Colonic mucosa (tissue), 4 donors: ENCODE measurements at places on chromosomes 4 and X. TPM values are rescaled to one million over a fixed set of nuclear protein-coding genes. Genes with fewer than 3 reads are reported as not detected.
A peak's percentile ranks its signal among the peaks of the same experiment; 100 is the strongest.

The BEX3 gene
- 33.7 TPM for total RNA-seq

DNA sequence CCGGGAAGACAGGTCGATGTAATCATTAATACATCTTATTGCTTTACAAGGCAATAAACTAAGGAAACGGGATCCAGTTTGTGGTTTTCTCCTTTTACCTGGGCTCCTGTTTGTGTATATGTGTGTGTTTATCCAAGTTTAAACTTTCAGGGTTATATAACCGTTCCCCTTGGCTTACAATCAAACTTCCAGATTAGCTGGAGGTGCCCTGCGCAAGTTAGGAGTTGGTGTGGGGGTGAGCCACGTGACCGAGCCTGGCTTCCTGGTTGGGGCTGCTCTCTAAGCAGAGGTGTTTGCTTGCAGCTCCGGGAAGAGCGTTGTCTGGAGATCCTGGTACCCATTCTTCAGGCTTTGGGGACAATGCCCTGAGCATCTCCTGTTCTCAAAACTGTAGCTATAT lies 129.2 kb downstream of the FHDC1 start:
- H3K4me1 ChIP-seq = peaks cover 4% of the 10 kb centered on the region
- H3K36me3 ChIP-seq = no peaks in the 10 kb centered on the region
- DNase-seq = peak; percentile 83
- no peak overlapping the region for H3K27ac ChIP-seq
- H3K4me3 ChIP-seq = no peak overlapping the region

DNA sequence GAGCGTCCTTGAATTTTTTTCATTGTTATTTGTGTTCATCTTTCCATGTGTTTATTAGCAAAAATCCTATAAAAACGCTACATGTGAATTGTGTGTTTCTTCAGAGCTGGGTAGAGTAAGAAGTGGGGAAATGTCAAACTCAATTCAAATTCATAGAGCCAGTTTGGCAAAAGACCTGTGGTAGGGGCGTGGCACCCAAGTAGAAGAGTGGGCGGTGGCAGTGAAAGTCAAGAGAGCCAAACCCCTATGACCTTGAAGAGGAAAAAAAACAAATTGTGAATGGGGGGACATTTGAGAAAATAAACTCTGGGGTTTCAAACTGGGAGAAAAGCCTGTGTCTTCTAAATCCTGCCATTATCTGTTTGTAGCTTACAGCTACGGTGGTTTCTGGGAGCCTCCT lies 4.4 kb upstream of the FOXO4 start:
- no peaks in the 10 kb centered on the region for H3K27me3 ChIP-seq
- no peak overlapping the region for H3K4me3 ChIP-seq
- DNase-seq = no peak
- H3K4me1 ChIP-seq = no peaks in the 10 kb centered on the region

- H3K36me3 ChIP-seq = no peaks in the 10 kb centered on the region
- no peak overlapping the region for H3K27ac ChIP-seq
- H3K4me3 ChIP-seq = no peak overlapping the region
- H3K4me1 ChIP-seq = no peaks in the 10 kb centered on the region
- no peak for DNase-seq
- H3K27me3 ChIP-seq = no peaks in the 10 kb centered on the region
Observed at GRCh38 chr4:161696944-161697343, 466.9 kb downstream of the FSTL5 start.

The RAB9B gene
- total RNA-seq = 1.2 TPM

- no peak overlapping the region for H3K27ac ChIP-seq
- no peaks in the 10 kb centered on the region for H3K27me3 ChIP-seq
- H3K4me3 ChIP-seq = no peak overlapping the region
Observed at GRCh38 chr4:43394976-43395375, 502.5 kb downstream of the GRXCR1 start.

- DNase-seq = no peak
- no peak overlapping the region for H3K27ac ChIP-seq
- H3K36me3 ChIP-seq = no peaks in the 10 kb centered on the region
- H3K27me3 ChIP-seq = no peaks in the 10 kb centered on the region
- H3K4me3 ChIP-seq = no peak overlapping the region
Observed at GRCh38 chr4:39932776-39933402, 44.8 kb downstream of the PDS5A start.

GRCh38 chr4:162661913-162662312 lies 498.1 kb upstream of the FSTL5 start:
- H3K27me3 ChIP-seq = no peaks in the 10 kb centered on the region
- H3K4me1 ChIP-seq = no peaks in the 10 kb centered on the region
- no peak overlapping the region for H3K27ac ChIP-seq

DNA sequence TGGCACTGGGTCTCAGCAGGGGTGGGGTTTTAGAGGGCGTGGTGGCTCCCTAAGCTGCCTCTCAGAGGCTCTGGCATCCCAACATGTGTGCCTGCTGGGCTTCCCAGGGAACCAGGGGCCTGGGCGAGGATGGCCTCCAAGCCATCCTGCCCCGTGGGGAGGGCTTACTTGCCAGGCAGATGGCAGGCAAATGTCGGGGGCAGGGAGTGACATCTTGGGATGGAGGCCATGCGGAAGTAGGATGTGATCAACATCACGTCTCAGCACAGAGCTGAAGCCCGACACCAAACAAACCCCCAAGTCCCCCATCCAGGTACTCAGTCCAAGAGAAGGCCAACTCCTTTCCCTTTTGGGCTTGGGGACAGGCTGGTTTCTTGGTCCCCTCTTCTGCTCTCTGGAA lies 4.7 kb downstream of the L1CAM start:
- H3K27me3 ChIP-seq = peaks cover 33% of the 10 kb centered on the region
- H3K27ac ChIP-seq = no peak overlapping the region
- H3K4me1 ChIP-seq = no peaks in the 10 kb centered on the region

- H3K36me3 ChIP-seq = no peaks in the 10 kb centered on the region
- H3K4me3 ChIP-seq = no peak overlapping the region
- H3K4me1 ChIP-seq = no peaks in the 10 kb centered on the region
- no peak for DNase-seq
Observed at GRCh38 chr4:30828264-30828926, 108.2 kb downstream of the PCDH7 start.

DNA sequence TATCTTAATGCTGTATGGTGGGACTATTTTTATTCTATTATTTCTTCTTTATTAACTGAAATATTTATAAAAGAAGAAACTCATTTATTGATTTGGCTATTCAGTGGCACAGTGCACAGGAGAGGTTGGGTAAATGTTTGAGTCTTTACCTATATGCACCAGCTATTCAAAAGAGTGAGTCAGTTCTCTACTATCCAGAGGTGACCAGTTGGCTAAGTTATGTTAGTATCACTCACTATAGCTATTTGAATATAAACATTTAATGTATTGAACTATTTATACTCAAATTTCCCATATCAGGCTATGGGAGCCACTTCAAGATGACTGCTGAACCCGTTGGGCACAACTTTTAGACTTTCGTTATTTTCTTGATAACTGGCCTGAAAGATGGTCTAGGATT lies 106.1 kb upstream of the VEGFC start:
- H3K4me3 ChIP-seq = no peak overlapping the region
- no peak overlapping the region for H3K27ac ChIP-seq
- H3K4me1 ChIP-seq = no peaks in the 10 kb centered on the region
- no peaks in the 10 kb centered on the region for H3K27me3 ChIP-seq

DNA sequence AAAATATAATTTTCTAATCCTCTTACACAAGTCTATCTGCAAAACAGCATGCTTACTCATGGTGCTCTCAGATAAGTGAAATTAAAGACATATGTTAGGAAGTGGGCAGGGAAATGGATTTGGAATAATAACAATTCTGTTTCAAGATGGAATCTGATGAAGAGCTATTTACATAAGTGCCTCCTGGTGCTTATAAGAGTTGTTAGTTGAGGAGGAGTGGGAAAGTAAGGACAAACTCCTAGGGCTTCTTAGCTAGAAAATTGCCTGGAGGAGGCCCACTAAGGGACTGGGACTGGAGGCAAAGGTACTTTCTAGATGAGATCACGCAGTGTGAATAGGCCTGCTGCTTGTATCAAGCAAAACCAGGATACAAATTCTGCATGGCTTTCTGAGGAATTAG lies 939.8 kb downstream of the GLUD2 start:
- DNase-seq = no peak
- no peak overlapping the region for H3K27ac ChIP-seq
- H3K36me3 ChIP-seq = no peaks in the 10 kb centered on the region

The MUC7 gene
- total RNA-seq = not detected

DNA sequence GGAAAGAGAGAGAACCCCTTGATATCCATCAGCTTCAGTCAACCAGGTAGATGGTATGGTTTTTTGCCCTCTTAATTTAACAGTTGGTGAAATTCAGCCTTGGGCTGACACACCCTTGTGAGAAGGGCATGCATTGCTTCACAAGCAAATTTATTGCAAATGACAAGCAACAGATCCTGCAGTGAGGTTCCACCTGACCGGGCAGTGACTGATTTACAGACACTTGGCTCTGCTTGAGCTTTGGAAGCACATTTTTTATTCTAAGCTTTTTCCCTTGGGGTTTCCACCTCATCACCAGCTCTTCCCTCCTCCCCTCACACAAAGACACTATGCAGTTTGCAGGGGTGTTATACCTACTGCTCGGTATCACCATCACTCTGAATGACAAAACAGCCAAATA lies 28.3 kb upstream of the SERTM2 start:
- H3K4me3 ChIP-seq = no peak overlapping the region
- no peaks in the 10 kb centered on the region for H3K4me1 ChIP-seq
- H3K27me3 ChIP-seq = no peaks in the 10 kb centered on the region
- no peak for DNase-seq

DNA sequence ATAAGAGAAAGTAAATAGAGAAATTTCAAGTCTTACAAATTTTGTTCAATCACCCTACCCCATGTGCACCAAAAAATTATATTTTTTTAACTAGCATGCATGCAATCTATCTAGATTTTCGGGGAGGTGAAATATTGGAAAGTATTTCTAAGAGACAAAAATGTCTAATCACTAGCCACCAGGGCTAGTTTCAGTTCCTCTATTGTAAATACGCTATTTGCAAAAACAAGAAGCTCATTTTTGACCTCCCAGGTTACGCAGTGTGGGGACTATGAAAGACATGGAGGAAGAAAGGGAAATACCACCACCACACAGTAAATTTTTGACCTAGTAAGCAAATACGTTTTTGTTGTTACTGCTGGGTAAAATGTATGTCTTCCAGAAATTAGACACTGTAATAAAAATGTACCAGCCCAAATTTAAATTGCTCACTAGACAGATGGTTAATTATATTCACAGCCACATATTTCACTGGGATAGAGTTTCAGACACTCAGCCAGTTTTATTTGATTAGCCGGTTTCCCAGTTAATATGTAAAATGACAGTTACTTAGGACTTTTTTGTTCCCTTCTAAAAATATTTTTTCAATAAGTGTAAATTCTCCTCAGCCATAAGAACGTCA lies 2.2 kb downstream of the NEXMIF start:
- no peak for DNase-seq
- H3K4me1 ChIP-seq = no peaks in the 10 kb centered on the region
- H3K4me3 ChIP-seq = no peak overlapping the region
- H3K27ac ChIP-seq = no peak overlapping the region

The TEX13D gene
- total RNA-seq = not detected

The TLR1 gene
- 1.2 TPM for total RNA-seq

DNA sequence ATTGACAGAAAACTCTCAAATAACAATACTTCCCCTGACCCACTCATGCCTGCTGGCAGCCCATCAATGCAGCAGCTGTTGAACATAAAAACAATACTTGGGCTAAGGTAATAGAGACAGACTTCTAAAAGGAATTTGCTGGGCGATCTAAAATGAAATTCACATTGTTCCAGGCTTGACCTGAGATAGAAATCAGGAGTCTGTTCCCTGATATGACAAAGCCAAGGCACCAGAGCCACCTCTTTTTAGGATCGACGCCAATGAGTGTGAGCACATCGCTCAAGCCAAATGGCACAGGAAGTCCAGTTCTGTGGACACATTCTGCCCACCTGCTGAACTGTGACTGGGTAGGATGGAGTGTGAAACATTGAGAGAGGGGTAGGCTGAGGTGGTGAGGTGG lies 4.9 kb downstream of the SEPTIN11 start:
- no peak overlapping the region for H3K4me3 ChIP-seq
- no peaks in the 10 kb centered on the region for H3K4me1 ChIP-seq
- H3K36me3 ChIP-seq = no peaks in the 10 kb centered on the region
- no peak overlapping the region for H3K27ac ChIP-seq
- no peaks in the 10 kb centered on the region for H3K27me3 ChIP-seq
- DNase-seq = no peak

The SSX4B gene
- not detected for total RNA-seq

The ATRX gene
- total RNA-seq = 44.2 TPM

DNA sequence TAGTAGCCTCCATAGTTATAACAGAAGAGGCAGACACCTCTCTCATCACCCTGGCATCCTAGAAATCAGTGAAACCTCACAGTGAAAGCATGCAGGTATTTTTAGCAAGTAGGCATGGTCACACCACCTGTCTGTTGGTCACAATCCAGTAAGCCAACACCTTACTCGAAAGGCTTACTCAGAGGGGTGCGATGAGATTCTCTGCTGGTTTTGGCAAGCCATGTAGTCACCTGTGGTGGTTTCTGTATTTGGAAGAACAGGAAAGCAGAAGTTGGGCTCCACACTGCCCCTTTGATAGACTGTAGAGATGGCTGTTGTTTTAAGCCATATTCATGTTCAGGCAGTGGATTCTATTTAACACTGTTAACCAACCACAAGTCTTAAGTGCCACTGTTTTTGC lies 134.7 kb downstream of the DCLK2 start:
- no peaks in the 10 kb centered on the region for H3K27me3 ChIP-seq
- H3K36me3 ChIP-seq = no peaks in the 10 kb centered on the region
- no peak for DNase-seq
- no peaks in the 10 kb centered on the region for H3K4me1 ChIP-seq

GRCh38 chrX:37712458-37712857 lies 26.9 kb downstream of the XK start:
- no peak overlapping the region for H3K27ac ChIP-seq
- H3K4me3 ChIP-seq = no peak overlapping the region
- no peaks in the 10 kb centered on the region for H3K27me3 ChIP-seq
- no peak for DNase-seq
- H3K4me1 ChIP-seq = no peaks in the 10 kb centered on the region

The PABPC1L2B gene
- not detected for total RNA-seq

- peaks cover 3% of the 10 kb centered on the region for H3K4me1 ChIP-seq
- no peaks in the 10 kb centered on the region for H3K27me3 ChIP-seq
- no peak overlapping the region for H3K4me3 ChIP-seq
- no peak for DNase-seq
- no peak overlapping the region for H3K27ac ChIP-seq
- no peaks in the 10 kb centered on the region for H3K36me3 ChIP-seq
Observed at GRCh38 chr4:159222043-159222552, 119.2 kb downstream of the RAPGEF2 start.

DNA sequence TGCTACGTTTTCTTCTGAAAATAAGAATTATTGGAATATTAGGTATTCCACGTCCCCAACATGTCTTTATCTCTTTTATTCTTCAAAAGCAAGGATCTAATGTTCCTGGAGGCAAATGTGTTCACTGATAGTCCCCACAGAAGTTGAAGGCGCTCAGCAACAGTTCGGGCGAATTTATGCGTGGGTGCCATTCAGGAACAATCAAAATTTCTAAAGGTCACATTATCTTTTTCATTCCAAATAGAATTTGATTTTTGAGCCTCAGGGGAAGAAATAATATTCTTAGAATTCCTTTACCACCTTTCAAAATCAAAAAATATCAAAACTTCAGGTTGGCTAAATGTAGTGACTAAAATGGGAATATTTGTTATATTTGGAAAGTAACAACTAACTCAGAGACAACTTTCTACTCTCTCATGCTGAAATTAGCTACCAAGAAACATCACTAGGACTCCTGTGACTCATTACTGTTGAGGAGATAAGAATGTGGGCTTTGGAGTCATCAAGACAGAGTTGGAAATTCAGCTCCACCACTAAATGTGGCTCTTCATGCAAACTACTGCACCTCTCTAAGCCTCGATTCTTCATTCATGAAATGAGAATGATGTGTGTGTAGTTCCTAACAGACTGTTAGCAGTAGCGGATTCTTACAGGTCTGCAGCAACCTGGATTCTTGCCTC lies 72.3 kb upstream of the KIT start:
- H3K4me1 ChIP-seq = no peaks in the 10 kb centered on the region
- no peak overlapping the region for H3K4me3 ChIP-seq
- H3K27me3 ChIP-seq = no peaks in the 10 kb centered on the region

The APBB2 gene
- 22.8 TPM for total RNA-seq
